Testis (tissue), 5 donors: ENCODE measurements at places on chromosomes 5 and 9. TPM values are rescaled to one million over a fixed set of nuclear protein-coding genes. Genes with fewer than 3 reads are reported as not detected.

Gene ADGRD2
- total RNA-seq, result 0.74 TPM

Gene CTSL
- 105 TPM for total RNA-seq

Gene WDR70
- total RNA-seq, result 25.3 TPM

Gene ORM1
- not detected for total RNA-seq

Gene NSD1
- total RNA-seq, result 71.2 TPM

Gene SYNPO
- total RNA-seq, result 49.1 TPM

Gene UNC5A
- total RNA-seq, result 2.0 TPM

Gene FGFR4
- total RNA-seq, result 10.3 TPM

Gene MBLAC2
- total RNA-seq, result 10.0 TPM

Gene SAXO1
- 44.0 TPM for total RNA-seq

Gene SV2C
- 0.87 TPM for total RNA-seq

Gene SERF1A
- total RNA-seq, result 21.3 TPM

Gene FOXD4L5
- total RNA-seq, result 0.25 TPM

Gene TAF1L
- 4.8 TPM for total RNA-seq

Gene FAM53C
- 107 TPM for total RNA-seq

Gene CACNA1B
- 11.0 TPM for total RNA-seq

Gene SH3RF2
- 127 TPM for total RNA-seq

Gene SPATA31E1
- total RNA-seq, result 4.8 TPM

Gene UHRF2
- total RNA-seq, result 59.2 TPM

Gene JAKMIP2
- total RNA-seq, result 1.7 TPM

Gene PCDHB8
- 4.3 TPM for total RNA-seq

Gene C1QTNF3
- total RNA-seq, result 27.1 TPM

Gene SH2D3C
- 6.6 TPM for total RNA-seq

Gene ADAMTS13
- 15.4 TPM for total RNA-seq

Gene PAX5
- total RNA-seq, result 0.79 TPM

Gene LRRC19
- total RNA-seq, result not detected

Gene HAVCR2
- 3.2 TPM for total RNA-seq

Gene HCN1
- 1.4 TPM for total RNA-seq

Gene STKLD1
- total RNA-seq, result 8.4 TPM

Gene ZDHHC11B
- 3.0 TPM for total RNA-seq

Gene PDGFRB
- 87.0 TPM for total RNA-seq

Gene BTNL3
- 4.1 TPM for total RNA-seq

Gene FCN1
- total RNA-seq, result not detected

Gene CYLC2
- total RNA-seq, result 7.7 TPM

Gene CHMP5
- 57.0 TPM for total RNA-seq

Gene TAF11L5
- total RNA-seq, result not detected

Gene PDZD2
- total RNA-seq, result 83.9 TPM

Gene IGIP
- total RNA-seq, result 11.1 TPM

Gene CNTNAP3B
- 26.2 TPM for total RNA-seq

Gene CCNB1
- 41.8 TPM for total RNA-seq

Gene KIAA1191
- total RNA-seq, result 60.3 TPM

Gene PNPLA7
- 10.9 TPM for total RNA-seq

Gene PARP8
- total RNA-seq, result 14.4 TPM

Gene FOXD4L3
- not detected for total RNA-seq

Gene CENPP
- total RNA-seq, result 12.1 TPM

Gene GRM6
- total RNA-seq, result 1.1 TPM
